ENCODE measurements at places on chromosomes 11 and 22.
A peak's percentile ranks its signal among the peaks of the same experiment; 100 is the strongest.

DNA sequence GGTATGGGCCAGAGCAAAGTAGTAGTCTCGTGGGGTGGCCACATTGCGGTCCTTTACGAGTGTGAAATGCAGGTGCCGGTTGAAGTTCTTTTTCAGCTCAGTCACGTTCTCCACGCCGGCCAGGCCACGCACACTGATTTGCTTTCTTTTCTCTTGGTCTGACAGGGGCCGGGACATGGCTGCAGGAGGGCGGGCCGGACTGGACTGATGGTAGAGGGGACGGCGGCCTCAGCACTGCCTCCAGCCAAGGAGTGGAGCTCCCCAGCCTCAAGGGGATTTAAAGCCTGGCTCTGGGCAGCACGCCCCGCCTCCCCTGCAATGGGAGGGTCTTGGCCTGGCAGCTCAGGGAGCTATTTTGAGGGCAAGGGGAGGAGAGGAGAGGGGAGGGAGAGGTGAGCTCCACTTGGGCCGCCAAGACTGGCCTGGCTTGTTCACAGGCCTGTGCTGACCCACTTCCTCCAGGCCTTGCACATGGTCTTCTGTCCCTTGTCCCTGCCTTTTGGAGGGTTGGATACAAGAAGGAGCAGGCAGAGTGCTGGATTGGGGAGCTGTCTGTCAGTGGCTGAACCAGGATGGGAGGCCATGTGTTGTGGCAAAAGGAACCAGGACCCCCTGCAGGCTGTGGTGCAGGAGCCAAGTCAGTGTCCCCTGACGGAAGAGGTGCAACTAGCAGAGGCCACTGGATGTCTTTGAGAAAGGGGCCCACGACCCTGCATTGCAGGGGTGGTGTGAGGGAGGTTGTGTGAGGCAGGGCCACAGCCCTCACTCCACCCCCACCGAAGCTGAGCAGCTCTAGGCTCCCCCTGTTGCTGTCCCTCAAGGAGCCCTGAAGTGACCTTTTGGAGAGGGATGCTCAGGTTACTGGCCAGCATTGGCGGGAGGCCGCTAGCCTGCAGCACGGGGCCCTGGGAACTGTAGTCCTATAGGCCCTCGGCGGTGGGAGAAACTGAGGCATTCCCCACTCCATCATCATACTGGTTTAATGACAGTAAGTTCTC is at the start of gene PYGM:
Gene PYGM, minus strand, starts transcription at position 253 of the 998 bp plus-strand sequence. Its CDS starts 76 bp downstream, at position 177.
- peak; percentile 84 for DNase-seq

GRCh38 chr11:94504689-94505293 is 7.5 kb upstream of the C11orf97 start:
- peak; percentile 24 for DNase-seq

- DNase-seq, result no peak
Measured at GRCh38 chr11:134470238-134470637, 58.2 kb upstream of the B3GAT1 start.

- no peak for DNase-seq
Measured at GRCh38 chr11:81368192-81368591, 1365.5 kb downstream of the FAM181B start.

- DNase-seq, result no peak
Measured at GRCh38 chr11:34250211-34250610, 107.6 kb downstream of the ABTB2 start.

- no peak for DNase-seq
Measured at GRCh38 chr11:72875736-72876135, 61.5 kb downstream of the ATG16L2 start.

GRCh38 chr11:105840391-105840790 is 181.6 kb downstream of the MSANTD4 start:
- no peak for DNase-seq

DNA sequence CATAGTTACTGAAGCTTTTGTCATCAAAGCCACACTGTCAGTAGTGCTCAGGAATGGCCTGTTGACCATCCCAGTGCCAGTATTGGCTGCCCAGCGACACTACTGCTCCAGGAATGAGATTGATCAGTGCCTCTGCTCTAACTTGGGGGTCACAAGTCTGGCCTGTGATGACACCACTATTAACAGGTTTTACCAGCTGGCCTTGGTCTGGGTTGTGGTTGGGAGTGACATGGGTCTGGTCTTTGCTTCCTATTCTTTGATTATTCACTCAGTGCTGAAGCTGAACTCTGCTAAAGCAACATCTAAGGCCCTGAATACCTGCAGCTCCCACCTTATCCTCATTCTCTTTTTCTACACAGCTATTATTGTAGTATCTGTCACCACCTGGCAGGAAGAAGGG is 21.5 kb downstream of the OR56B4 start:
- DNase-seq, result no peak

- DNase-seq, result no peak
Measured at GRCh38 chr11:70546191-70546940, 148.0 kb downstream of the CTTN start.

- DNase-seq, result no peak
Measured at GRCh38 chr22:48198489-48199459, 1436.3 kb downstream of the TBC1D22A start.

GRCh38 chr11:64234647-64235379 is 429 bp downstream of the VEGFB start:
- peak; percentile 52 for DNase-seq

DNA sequence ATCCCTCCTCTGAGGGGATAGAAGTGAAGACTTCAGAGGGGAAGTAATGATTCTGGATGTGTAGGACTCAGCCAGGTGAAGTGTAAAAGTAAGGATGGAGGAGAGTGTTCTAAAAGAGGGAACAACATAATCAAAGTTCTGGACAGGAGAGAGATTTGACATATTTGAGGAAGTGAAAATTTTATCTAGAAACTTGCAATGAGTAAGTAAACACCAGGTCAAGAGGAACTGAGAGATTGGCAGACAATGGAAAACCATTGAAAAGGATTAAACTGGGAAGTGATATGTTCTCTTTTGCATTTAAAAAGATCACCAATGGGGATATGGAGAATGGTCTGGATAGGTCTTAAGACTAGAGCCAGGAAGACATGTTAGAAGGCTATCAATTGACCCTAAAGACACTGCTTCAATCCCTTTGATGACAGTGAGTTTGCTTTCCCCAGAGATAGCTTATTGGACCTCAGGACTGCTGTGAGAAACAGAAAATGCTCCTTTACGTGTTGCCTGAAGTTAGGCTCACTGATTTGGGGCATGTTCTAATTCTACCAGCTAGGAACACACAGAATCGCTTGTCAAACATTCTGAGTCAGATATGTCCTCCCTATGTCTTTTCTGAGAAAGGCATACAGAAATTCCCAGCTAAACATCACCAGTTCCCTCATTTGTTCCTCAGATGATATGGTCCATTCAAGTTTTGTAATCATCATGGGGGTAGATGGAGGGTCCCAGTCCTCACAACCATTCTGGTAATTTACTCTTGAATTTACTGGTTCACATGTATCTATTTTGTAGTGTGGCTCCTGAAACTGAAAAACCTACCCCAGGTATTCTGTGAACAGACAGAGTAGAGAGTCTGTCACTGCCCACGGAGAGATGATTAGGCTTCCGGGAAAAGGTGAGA is 144.9 kb downstream of the MAML2 start:
- no peak for DNase-seq

DNA sequence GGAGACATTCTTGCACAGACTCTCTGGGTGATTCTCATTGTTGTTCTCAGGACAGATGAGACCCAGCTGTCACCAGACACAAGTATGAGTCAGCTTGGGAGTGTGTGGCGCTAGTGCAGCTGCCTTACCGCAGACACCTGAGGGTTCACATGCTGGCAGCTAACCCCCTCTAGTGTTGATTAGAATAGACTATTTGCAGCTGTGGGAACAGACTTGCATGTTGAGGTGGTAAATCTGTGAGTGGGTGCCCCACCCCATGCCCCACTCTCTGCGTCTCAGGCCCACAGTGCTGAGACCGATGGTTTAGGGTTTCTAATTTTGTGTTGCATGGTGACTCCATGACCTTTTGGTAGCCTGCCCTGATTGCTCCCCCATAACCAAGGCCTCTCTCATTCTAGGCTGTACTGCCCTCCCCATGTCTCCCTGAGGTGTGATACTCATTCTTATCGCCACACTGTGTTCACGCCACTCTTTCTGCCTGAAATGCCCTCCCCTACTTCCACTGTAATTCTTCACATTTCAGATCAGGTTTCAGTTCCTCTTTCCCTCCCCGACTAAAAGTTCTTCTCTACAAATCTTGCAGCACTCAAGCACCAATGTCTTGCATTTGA is 73.7 kb upstream of the KIRREL3 start:
- peak; percentile 31 for DNase-seq

GRCh38 chr22:42294034-42294985 is 23.9 kb upstream of the TCF20 start:
- DNase-seq, result peak; percentile 72

- no peak for DNase-seq
Measured at GRCh38 chr11:11550534-11550933, 71.3 kb downstream of the GALNT18 start.

- DNase-seq, result no peak
Measured at GRCh38 chr22:24422102-24422665, 5.2 kb upstream of the ADORA2A start.

DNA sequence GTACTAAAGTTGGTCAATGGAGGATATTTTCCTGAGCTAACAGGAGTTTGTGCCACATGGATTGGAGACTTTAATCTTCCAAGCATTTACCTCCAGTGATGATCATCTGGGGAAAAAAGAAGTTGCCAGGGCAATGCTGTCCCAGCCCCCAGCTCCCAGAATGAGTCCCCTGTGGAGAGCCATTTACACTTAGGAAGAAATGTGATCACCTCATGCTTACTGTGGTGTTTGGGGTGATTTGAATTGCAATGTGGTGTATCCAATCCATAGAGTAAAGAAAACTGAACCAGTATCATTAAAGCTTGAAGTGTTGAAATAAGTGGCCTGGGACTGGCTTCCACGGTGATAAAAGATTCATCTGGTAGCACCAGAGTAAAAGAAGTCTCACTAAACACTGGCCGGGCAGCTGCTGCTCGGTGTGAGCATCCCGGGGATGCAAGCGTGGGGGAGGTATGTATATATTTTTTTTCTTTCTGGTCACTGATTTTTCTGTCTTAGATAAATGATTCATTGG is 117.2 kb upstream of the NTM start:
- DNase-seq, result peak; percentile 60

- no peak for DNase-seq
Measured at GRCh38 chr22:49149721-49150608, 677.7 kb downstream of the BRD1 start.

DNA sequence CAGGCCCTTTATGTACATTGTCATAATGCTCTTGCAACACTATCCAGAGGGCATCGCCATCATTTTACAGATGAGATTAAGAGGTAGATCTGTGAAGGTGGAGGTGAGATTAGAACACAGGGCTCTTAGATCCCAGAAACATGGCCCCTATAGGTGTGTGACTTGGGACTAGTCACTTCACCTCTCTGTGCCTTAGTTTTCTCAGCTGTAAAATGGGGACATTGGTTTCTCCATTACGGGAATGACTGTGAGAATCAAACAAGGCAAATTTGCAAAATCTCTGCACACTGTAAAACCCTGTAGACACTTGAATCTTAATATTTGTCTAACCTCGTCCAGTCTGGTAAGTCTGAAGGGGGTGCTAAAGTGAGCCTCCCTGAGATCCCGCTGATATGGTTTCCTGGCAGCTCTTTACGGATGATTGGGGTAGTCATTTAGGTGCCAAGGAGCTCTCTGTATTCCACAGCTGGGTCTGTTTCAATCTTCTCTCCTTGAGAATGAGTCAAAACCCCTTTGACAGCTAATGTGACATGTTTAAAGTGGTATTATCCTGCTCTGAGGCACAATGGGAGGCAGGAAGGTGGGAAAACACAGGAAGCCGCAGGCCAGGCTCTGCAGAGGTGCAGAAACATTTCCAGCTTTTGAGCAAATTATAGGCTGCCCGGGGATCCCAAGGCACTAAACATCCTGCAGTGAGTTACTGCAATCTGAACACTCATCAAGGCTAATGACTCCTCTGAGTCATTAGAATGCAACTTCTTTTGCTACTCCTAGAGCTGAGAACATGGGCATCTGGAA is 140.8 kb downstream of the CCDC81 start:
- DNase-seq, result no peak

GRCh38 chr11:27468209-27468994 is 4.2 kb downstream of the LGR4 start:
- no peak for DNase-seq

- DNase-seq, result no peak
Measured at GRCh38 chr22:49005557-49005956, 822.1 kb downstream of the BRD1 start.

- no peak for DNase-seq
Measured at GRCh38 chr11:20070459-20070858, 89.8 kb downstream of the DBX1 start.

DNA sequence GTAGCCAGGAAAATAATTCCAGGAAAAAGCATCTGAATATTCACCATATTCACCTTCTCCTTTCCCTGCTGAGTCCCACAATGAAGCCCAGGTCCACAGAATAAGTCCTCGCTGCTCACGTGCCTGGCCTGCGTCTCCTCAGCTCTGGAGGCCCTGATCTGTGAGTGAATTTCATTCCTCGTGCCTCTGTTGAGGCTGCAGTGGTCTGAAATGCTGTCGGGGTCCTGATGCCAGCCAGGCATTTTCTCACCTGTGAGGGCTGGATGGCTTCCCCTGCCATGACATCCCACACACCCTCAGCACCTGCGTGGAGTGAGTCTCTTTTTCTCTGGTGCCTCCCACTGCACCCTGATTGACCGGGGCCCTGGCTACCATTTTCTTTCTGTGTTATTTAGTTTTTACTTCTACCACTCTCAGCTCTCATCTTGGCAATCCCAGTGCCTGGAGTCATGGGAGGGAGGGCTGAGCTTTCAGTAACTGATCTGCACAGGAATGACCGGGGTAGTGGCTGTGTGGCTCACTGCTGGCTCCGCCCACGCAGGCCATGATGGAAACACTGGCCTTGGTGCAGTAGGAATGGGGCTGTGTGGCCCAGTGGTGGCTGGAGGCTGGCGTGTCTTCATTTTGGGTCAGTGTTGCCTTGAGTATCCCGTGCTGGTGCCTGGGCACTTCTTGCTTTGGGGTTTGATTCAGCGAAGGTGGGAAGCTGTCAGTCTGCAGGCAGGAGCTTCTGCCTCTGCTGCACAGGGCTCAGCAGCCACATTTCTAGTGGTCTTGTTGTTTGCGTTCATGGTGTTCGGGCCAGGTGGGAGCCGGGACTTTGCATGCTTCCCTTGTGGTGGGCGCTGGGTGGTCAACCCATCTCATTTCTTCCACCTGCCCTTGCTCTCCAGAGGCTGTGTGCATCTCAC is 807.2 kb downstream of the TBC1D22A start:
- DNase-seq, result no peak

GRCh38 chr22:28609921-28610320 is 69.7 kb downstream of the TTC28 start:
- no peak for DNase-seq

- DNase-seq, result no peak
Measured at GRCh38 chr22:23062616-23063538, 7.4 kb upstream of the GNAZ start.

- DNase-seq, result no peak
Measured at GRCh38 chr22:35873426-35873825, 155.2 kb downstream of the RBFOX2 start.

GRCh38 chr22:25007444-25008106 is 55.1 kb downstream of the KIAA1671 start:
- DNase-seq, result no peak

All from retina (tissue), 1 donor.